ENCODE measurements at places on chromosomes 5 and 9. TPM values are rescaled to one million over a fixed set of nuclear protein-coding genes. Genes with fewer than 3 reads are reported as not detected.

Gene CD274
- total RNA-seq = 0.62 TPM

Gene HEMGN
- 3.9 TPM for total RNA-seq

DNA sequence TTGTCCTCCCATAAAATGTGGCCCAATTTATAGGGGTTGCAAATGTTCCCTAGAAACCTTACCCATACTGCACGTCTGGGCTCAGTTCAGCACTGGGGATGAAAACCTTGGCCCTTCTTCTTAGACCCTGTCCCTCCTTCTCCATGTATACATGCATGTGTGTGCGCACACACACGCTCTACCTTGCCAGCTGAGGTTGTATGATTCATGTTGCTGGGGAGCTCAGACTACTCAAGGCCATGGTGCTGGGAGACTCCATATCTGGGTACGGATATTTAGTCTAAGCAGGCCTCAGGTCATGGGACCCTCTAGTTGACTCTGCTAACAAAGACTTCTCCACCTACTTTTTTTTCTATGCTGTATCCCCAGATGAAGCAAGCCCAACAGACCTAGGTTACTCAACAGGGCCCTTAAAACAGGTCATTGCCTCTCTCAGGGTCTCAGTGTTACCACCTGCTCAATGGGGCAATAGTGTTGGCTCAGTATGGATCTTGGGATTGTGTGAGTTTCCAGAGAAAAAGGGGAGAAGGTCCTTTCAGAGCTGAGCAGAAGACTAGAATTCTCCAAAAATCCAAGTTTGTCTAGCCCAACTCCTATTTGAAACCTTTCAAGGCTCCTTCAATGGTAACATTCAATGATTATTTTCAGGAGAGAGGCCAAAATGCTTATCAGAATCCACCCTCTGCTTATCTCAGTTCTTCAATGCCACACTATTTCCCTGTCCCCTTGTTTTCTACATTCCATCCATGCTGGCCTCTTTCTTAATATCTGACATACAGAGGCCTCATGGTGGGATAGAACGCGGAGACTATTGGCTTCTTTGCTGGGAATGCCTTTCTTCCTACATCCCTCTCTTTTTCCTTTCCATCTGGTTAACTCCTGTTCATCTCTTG is 123.6 kb upstream of the PITX1 start:
- DNase-seq = no peak

DNA sequence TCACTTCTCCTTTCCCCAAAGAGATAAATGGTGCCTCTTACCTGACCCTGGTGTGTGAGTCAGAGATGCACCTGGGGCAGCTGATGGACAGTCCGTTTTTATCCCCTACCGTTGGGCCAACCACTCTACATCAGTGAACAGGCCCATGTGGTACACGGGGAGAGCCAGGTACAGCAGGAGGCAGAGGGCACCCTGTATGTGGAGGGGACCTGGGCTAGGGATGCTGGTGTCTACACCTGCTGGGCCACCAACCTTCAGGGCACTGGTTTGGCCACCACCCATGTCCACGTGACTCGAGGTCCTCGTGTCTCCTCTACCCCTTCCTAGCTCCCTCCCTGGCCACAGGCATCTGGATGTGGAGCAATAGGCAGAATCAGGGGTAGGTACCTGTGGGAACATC is 22.7 kb upstream of the ANXA6 start:
- DNase-seq = no peak

DNA sequence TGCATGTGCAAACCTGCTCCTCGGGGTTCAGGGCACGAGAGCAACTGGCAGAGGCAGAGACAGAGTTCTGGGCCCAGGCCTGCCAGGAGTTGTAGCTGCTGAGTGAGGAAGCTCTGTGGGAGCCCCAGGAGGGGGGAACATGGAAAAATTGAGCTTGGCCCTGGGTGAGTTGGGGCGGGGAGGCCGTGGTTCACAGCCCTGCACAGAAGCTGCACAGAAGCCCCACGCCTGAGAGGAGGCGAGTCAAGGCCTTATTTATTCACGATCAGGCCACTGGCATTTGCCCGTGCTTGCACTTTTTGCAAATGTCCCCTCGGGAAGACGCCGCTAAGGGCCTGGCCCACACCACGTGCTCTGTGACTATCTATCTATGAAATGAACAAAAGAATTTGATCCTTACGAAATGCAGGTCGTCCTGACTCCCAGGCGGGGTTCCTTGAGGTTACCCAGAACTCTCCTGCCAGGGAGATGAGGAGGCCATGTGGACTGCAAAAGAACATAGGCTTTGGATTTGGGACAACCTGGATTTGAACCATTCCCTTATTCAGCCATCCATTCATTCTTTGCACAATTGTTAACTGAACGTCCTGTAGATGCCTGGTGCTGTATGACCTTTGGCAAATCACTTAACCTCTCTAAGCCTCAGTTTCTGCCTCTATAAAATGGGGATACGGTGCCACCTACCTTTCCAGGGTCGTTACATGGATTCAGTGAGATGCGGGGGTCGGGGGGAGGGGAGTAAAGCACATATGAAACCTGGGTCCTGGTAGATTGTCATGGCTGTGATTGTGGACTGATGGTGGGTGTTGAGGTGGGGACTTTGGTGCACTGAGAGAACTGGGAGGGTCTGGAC is 17.9 kb downstream of the COL27A1 start:
- no peak for DNase-seq

DNA sequence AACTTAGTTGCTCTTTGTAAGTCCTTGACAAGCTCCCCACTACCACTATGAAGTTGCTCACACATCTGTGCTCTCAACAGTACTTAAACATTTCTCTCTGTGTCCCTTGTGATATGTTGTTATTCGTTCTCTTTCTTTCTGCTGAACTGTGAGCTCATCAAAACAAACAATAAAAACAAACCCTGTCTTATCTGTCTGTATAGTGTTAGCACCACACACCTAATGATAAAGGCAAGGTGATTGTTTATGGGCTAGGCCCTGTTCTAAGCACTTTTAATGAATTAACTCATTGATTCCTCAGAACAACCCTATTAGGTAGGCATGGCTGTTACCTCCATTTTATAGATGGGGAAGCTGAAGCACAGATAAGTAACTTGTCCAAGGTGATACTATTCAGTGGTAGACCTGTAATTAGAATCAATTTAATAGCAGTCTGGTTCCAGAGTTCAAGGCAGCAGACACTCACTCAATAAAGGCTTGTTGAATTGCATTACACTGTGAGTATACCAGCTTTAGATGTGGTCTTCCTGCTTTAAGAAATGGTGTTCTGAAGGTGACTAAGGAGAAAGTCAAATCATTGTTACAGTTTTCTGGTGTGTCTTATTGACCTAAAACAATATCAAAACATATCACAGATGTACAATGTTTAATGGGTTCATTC is 153.6 kb upstream of the ELL2 start:
- no peak for DNase-seq

GRCh38 chr9:35790385-35791296 is 750 bp upstream of the NPR2 start:
- peak; percentile 75 for DNase-seq

GRCh38 chr5:154385236-154385512 is 60.6 kb upstream of the SAP30L start:
- no peak for DNase-seq

Data from occipital lobe (tissue), 3 donors.